ENCODE measurements at places on chromosomes 7 and 10.

- DNase-seq = no peak
Measured at GRCh38 chr7:151246851-151247580, 1.5 kb downstream of the SMARCD3 start.

DNA sequence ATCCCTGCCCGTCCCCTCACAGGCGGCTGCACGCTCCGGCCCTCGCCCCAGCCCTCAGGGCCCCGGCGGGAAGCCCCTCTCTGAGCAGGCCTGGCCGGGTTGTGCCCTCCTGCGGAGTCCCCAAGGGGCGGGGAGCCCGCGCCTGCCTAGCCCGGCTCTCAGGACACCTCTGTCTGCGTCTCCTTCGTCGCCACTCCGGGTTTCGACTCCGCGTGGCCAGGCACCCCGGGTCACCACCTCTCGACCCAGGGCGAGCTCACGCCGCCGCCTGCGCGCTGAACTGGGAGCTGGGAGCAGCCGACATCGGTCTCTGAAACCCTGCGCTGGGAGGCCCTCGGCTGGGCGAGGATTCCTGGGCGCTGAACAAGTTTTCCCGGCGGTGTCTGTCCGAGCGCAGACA lies 6.2 kb upstream of the OGDHL start:
- no peak for DNase-seq

DNA sequence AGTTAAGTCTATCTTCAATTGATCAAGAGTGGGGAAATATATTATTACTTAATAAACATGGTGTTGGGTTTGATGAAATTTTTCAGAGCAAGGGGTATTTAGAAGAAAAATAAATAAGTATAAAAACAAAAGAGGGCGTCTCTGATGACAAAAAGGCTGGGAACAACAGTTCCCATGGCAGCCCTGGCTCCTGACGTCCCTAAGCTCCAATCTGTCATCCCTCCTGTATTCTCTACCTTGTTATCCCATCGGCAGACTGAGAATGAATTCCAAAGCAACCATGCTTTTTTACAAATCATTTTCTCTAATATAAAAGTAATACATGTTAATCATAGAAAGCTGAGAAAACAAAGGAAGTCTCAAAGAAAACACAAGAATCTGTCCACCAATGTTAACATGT lies 55.5 kb downstream of the SORBS1 start:
- no peak for DNase-seq

DNA sequence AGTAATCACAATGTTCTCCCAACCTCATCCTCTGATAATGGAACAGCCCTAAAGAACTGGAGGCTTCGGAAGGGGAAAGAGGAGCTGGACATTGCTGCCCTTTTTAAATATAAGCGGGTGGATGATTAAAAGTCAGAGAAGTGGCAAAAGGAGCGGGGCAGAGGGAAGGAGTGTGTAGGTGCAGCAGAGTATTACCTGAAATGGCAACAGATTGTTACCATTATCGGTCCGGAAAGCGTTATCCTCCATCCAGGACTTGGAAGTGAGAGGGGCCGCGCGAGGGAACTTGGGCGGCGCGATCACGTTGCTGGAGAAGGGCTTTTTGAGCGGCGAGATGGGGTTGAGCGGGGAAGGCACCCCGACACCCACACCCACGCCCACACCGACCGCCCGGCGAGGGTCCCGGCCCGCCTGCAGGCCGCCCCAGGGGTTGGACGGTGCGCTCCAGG lies 51.7 kb downstream of the CPEB3 start:
- DNase-seq = no peak

- DNase-seq = no peak
Measured at GRCh38 chr7:155373359-155374273, 75.9 kb downstream of the INSIG1 start.

DNA sequence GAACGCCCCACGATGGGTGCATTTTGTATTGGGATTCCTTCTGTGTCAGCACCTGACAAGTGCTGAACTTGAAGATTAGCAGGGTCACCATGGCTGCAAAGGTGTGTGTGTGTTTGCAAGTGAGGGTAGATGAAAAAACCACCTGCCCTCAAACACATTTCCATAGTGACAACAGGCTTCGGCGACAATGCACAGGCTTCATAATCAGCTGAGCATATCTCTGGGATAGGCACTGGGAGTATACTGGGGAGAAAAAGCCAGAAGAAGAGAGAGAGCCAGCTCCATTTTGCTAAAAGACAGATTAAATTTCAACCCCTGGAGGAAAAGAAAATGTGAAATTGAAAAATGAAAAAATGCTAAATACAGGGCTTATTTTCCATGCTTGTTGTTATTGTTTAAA lies 656.1 kb downstream of the INHBA start:
- no peak for DNase-seq

- DNase-seq = no peak
Measured at GRCh38 chr10:107037192-107038122, 127.0 kb downstream of the SORCS1 start.

DNA sequence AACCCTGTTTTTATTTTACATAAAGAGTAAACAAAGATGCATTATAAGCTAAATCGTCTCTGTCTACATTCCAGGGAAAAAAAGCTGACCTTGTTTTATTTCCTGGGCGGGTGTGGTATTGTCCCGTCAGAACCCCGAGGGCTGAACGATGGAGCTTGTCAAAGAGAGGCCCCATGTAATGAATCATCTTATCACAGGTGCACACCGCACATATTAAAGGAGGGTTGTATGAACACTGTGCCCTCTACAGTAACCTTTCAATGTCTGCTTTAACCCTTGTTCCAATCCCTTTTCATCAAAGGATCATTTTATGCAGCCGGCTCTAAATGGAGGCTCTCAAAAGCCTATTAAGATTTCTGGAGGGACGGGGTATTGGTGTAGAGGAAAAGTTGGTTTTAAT lies 158.5 kb upstream of the YAE1 start:
- no peak for DNase-seq

DNA sequence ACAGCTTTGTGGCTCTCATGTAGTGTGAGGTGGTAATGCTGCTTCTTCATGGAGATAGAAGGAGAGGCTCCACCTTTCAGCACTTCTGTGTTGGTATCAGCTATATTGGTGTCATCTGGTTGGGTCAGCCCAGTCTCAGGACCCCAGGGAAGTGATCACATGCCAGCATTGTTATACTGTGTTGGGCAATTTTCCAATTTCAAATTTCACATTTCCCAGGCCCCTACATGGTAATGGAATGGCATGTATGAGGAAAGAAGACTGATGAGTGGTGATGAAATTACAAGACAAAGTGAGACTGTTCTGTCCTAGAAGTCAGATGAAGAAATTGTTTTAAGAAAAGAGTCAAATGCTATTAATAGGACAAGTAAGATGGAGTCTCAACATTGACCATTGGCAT lies 3.7 kb upstream of the AKR1C3 start:
- no peak for DNase-seq

DNA sequence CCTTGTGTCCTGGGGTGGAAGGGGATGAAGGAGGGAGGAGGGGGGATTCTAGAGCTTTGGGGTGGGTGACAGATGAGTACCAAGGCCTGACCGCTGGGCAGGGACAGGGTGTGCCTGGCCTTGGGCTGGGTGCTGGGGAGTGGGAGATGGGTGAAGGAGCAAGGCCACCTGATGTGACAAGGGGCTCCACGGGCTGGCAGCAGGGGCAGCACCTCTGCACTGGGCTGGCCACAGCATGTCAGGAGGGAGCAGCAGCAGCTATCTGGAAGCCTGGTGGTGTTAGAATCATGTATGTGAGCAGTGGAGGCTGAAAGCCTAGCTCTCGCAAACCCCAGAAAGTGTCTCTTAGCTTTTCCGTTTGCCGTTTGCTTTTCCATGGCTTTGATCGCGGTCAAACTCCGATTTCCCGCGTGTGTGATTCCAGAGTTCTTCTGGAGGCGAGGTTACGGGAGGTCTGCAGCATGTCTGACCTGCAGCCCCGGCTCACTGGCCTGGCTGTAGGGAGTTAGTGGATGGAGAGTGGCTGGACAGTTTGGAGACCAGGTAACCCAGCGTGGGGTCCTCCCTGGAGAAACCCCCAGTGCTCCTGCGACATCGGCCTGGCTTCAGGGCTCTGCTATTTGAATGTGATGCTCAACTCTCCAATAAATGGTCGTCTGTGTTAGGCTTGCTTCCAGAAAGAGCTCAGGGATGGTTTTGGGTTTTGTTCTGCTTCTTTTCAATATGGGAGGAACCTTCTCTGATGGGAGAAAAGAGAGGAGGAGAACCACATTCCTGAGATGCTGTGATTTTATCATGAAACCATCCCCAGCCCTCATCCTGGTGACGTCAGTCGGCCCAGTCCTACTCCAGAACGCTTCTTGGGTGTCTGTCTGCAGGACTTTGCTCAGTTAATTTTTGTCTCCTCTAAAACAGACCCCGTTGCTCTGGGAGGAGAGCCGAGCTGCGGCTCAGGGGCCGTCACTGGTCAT lies 105.5 kb downstream of the CUX1 start:
- no peak for DNase-seq

GRCh38 chr10:71188201-71188600 lies 24.2 kb upstream of the UNC5B start:
- DNase-seq = no peak

DNA sequence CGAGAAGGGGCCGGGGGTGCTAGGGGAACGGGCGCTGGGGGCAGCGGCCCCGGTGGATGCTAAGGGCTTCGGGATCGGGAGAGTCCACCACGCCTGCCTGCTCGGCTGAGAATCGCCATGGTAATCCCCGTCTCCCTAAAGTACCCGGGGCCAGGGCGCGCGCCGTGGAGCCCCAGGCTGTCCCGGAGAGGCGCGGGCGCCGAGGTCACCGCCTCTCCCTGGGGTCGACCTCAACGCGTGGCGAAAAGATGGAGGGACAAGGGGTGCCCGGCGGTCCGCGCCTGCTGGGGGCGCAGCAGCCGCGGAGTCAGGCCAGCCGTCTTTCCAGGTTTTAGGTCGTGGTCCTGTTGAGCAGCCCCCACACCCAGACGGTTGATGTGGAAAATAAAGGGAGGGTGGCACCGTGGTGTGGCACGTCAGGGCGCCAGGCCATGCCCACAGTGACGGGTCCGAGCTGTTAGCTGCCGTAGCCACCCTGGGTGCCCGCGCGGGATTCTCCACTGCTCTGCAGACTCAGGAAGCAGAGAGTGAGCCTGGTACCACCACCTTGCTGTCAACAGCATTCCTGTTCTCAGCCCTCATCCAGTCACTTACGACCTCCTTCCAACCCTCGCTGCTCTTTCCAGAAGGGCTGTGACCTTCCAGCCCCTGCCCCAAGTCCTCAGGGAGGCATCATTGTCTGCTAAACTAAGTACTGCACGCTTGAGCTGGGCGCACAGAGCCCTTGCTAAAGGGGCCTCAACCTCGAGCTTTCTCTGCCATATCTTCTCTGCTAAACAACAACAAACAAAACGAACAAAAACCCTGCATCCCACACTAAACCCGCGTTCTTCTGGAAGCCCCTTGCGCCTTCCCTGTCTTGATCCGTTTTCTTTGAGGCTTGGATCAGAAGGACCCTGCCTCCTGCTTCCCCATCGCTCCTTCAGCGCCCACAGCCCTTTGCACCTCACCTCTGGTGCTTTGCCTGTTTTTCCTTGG lies 666 bp downstream of the SMKR1 start:
- no peak for DNase-seq

- no peak for DNase-seq
Measured at GRCh38 chr7:78081888-78082287, 283.3 kb downstream of the PHTF2 start.

DNA sequence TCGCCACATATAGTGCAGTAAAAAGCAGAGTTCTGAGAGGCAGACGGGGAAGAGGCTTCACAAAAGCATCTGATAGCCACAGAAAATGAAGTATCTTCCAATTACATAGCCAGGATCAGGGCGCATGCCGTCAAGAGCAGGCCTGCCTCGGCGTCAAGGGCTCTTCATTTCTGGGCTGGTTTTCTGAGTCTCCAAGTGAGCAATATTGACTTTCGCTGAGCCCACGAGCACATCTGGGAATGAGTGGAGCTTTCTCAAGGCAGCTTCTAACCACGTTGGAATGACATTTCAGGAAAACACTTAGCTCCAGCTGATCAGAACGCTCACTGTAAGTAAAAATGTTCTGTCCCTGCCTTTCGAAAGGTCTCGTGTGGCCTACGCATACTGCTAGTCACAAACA lies 51.9 kb downstream of the CLRN3 start:
- DNase-seq = no peak

DNA sequence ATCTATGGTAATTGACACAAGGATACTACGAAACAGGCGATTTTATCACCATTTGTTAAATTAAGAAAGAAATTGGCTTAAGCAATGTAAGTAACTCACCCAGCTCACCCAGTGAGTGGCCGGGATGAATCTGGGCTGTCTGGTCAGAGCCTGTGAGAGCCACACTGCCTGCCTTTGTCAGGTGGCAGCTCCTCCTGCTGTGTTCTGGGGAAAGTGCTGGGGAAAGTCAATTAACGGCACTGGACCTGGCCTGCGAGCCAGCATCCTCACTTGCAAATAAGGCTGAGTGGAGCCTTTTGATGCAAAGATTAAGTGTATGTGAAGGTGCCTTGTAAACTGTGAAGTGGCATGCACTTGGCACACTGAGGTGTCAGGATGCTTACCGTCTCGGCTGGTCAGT lies 13.4 kb upstream of the CXCL12 start:
- DNase-seq = no peak

DNA sequence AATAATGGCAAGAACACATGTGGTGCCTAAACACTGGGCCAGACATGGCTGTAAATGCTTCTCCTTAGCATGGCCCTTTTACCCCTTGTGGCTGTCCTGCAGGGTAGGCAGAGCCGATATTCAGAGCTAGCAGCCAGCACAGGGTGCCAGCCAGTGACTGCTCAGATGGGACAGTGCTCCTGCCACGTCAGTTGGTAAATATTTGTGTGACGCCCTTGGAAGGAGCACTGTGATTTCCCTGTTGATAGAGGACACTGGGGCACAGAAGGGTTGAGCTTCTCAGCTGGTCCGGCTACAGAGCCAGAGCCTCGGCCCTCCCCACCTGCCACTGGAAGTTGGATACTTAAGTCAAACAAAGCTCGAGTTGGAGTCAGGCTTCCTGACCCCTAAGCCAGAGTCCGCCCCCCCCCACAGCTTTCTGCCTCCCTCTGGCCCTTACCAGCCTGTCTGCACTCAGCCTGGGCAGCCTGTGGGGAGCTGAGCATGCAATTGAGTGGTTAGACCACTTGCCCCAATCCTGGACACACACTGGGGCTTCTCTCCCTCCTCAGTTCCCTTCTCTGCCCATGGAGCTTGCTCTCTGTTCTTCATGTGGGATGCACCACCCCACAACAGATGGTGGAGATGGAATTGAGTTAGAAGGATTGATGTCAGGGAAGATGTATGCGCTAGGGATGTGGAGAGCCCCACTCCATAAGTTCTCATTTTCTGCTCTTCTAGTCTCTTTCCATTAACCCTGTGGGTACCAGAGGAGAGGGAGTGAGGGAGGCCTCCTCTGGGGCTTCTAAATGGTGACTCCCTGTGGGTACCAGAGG lies 350.8 kb downstream of the PLXNA4 start:
- no peak for DNase-seq
